ENCODE measurements at places on chromosomes 12 and 14.

GRCh38 chr14:27078191-27078590, 480.4 kb upstream of the NOVA1 start:
- no peak for DNase-seq

DNA sequence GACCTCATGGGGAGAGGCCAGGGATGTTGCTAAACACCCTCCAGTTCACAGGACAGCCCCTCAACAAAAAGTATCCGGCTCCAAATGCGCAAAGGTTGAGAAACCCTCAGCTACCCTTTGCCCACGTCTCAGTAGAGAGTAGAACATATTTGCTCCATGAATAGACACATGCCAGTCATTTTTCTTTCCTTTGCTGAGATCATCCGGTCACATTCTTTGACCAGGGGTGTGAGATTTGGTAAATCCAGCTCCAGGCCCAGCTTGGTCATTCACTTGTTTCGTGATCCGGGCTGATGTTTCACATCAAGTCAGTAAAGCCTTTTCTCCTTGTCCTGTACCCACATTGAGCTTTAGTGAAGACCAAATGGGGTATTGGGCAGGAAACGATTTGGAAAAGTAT, 83.6 kb upstream of the LHX5 start:
- no peak for DNase-seq

DNA sequence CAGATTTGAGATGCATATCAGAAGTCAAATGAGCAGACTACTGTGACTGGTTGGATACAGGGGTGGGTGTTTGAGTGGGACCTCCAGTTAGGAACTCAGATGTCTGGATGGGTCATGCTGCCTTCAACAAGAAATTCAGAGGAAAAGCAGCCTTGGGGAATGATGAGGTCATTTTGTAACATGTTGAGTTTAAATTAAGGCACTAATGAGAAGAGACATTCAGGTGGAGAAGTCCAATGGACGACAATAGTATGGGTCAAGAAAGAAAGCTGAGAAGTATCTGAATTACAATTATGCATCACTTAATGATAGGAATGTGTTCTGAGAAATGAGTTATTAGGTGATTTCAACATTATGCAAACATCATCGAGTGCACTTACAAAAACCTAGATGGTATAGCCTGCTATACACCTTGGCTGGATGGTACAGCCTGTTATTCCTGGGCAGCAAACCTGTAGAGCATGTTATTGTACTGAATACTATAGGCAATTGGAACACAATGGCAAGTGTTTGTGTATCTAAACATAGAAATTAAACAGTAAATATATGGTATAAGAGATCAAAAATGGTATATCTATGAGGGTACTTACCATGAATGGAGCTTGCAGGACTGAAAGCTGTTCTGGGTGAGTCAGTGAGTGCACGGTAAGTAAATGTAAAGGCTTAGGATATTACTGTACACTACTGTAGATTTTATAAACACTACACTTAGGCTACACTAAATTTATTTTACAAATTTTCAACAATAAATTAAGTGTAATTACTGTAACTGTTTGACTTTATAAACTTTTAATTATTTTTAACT, 414.7 kb downstream of the RAD51B start:
- no peak for DNase-seq

DNA sequence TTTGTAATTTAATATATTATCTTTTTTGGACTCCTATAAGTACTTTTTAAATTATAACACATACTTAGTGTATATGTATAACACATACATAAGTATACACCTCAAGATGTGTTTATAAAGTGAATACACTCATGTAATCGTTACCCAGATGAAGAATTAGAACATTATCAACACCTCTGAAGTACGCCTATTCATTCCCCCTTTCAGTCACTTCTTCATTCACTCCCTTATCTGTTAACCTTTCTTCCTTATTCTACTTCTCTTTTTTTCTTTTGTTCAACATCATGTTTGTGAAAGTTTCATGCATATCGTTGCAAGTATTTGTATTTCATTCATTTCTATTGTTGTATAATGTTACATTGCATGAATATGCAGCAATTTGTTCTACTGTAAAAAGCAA, 98.5 kb downstream of the ARID2 start:
- DNase-seq = no peak

DNA sequence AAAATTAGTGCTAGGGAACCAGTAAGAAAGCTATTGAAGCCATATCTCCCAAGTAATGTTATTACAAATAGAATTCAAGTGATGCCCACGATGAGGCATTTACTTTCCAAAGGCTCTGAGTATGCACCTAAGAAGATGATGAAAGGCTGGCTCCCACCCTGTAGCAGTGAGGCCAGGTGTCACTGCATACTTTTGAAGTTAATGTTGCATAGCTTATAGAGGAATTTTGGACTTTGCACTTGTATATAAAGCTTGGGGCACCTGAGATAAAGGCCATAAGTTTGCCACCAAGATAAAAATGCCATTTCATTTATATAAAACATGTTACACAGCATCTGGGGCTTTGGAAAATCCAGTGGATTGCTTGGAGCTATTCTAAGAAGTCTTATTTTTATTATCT, 96.2 kb downstream of the PTPRB start:
- DNase-seq = no peak

DNA sequence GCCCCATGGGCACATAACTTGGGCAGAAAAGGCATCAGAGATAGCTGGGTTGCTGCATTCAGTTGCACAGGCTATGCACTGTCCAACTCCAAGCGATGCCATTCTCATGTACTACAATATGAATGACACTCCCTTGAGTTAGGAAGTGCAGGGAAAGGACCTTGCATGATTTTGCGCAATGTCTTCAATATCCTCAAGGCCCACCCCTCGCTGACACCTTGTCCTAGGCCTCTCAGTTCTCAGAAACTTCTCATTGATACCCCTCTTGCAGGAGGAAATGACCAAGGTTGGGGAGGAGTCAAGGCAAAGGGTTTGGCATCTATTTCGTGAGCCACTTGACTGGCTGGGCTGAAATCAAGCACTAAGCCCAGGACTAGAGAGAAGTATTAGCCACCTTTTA, 70.4 kb downstream of the ARL6IP4 start:
- DNase-seq = no peak

DNA sequence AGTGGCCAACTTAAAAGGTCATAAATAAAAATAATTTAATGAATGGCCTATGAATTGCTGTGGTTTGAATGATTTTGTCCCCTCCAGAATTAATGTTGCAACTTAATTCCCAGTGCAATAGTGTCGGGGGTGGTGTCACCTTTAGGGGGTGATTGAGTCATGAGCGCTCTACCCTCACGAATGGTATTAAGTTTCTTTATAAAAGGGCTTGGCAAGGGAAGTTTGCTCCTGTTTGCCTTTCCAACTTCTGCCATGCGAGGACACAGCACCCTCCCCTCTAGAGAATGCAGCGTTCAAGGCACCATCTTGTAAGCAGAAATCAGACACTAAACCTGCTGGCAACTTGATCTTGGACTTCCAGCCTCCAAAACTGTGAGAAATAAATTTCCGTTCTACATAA, 253.3 kb downstream of the ATXN7L3B start:
- no peak for DNase-seq
